ENCODE measurements at places on chromosomes 5 and 9.

GRCh38 chr5:148163345-148163744 is 5.0 kb upstream of the SPINK14 start:
- no peak for ATAC-seq

- no peak for ATAC-seq
Measured at GRCh38 chr9:2818804-2819121, 25.1 kb downstream of the PUM3 start.

DNA sequence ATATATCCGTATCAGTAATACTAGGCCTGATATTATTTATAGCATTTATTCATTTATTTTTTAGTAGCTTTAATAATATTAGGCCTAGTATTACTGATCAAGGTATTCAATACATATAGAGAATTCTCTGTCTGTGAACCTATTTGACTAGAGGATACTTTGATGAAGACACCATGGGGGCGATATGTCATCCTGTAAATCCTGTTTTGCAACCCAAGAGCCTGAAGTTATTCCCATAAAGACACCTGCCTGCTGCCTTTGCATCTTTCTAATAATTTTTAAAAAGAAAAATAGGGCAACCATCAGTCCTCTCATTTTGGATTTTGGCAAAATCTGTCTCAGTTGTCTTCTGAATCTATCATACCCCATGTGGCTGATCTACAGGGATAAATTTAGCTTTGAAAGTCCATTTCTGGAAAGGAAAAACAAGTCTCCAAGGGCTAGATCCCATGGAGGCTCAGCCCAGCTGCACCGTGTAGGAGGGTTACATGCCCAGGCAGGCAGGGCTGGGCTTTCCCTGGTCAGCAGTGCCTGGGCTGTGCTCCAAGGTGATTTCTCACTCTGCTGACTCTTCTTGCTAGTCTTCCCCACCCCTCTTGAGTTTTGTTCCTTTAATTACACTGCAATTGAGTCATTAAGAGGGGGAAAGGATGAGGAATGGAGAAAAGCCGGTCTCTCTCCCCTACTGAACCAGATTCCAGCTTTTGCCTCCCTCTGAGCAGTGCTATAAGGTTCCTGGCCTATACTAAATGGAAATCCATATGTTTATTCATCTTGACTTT is 169.0 kb downstream of the TRIM32 start:
- ATAC-seq: no peak

DNA sequence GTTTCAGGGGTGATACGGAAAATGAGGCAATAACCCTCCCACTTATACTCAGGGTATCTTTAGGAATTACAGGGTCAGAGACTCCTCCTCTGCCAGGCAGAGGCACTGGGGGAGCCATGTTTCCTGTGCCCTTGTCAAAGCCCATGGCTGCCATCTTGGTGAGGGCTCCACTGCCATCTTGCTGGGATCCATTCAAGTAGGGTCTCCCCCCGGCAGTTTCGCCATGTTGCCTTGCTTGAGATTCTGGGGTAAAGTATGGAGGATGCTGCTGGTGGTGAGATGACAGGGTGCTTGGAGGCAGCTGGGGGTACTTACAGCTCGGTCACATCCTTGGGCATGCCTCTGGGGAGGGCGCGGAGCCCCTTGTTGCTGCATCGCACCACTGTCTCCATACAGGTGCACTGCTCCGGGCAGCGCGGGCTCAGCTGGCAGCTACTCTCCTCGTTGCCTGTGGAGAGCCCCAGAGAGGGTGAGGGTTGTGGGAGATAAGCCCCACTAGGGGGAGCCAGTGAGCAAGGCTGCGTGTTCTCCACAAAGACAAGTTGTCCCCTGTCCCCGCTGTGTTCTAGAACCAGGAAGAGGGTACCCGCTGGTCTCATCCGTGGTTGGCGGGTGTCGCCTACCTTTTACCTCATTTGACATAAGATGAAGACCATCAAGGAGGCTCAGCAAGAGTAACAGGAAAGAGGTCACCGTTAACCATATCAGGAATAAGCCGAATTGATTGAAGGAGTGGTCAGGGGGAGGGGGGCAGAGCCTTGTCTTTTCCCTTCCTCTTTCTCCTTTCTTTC is 169.0 kb upstream of the PANK3 start:
- no peak for ATAC-seq

- ATAC-seq: peak; percentile 26
Measured at GRCh38 chr5:161547738-161548486, 1.4 kb upstream of the GABRB2 start.

DNA sequence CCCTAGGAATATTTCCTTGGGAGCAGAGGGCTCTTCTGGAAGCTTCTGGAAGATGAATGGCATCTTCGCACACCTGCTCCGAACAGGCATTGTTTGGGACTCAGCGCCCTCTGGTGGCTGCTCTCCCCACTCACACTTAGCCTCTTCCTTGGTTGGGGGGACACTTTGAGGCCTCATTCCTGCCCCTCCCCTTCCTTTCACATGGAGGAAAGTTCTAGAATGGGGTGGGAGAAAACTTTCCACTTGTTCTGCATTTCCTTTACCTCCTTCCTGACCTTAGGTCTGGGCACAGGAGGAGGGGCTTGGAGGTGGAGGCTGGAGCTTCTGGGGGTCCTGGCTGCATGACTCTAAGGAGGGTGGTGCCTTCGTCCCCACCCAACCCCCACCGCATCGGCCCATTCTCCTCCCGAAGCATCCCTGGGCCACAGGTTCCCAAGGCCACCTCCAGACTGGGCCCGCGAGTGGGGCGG is 19.3 kb upstream of the SMIM32 start:
- ATAC-seq: no peak

DNA sequence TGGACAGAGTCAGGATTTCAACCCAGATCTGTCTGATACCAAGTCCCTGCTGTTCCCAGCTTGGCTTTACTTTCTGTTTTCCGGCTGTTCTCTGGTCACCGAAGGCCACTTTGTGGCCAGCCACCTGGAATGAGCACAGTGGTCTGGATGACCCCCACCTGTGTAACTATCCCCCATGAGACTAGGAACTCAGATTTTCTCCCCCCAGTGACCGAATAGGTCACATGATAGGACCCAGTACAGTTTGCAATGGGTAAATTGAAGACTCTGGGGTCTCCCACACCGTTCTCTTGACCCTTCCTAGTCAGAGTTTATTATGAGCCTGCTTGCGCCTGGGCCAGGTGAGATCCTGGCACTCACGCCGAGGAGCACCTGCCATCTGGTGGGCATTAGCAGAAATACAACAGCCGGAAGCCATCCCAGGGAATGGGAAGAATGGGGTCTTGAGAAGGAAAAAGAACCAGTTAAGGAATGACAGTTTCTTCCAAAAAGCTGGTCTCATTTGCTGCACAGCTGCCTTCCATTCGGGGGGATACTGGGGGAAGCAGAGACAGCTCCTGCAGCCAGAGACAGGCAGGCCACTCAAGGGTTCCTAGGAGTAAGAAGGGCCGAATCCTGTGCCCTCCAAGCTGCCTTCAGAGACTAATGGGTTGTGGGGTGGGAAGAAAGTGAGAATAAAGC is 7.1 kb downstream of the PHYHD1 start:
- ATAC-seq: peak; percentile 66

DNA sequence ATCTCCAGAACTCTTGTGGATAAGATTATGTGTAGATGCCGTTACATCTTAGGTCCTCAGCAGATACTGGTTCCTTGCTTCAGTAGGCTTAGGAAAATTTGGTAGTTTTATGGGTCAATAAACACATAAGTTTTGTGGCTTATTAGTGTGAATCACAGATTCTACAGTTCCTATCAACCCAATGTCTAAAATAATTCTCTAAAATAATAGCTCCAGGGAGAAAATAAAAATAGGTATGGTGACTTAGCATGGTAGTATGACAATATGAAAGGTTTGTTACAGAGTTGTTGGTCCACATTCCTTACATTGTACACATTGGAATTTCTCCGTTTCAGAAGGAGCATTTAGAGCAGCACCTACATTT is 91.7 kb downstream of the AOPEP start:
- ATAC-seq: no peak

DNA sequence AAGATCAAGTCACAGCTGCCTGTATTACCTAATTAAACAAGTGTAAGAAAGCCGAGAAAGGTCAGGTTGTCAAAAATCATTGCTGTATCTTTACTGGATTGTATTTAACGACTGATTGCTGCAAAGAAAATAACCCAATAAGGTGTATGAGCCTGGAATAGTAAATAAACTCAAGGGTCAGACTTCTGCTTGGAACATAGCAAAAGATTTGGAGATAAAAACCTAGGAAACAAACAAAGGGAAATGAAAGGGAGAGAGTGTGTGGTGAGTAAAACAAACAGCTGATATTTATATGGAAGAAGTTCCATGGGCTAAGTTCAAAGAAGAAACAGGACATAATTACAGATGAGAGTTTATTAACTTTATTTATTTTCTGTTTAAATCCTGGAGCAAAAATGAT is 354.0 kb downstream of the TLR4 start:
- ATAC-seq: no peak

GRCh38 chr5:138755084-138755748 is 2.0 kb downstream of the CTNNA1 start:
- ATAC-seq: no peak

DNA sequence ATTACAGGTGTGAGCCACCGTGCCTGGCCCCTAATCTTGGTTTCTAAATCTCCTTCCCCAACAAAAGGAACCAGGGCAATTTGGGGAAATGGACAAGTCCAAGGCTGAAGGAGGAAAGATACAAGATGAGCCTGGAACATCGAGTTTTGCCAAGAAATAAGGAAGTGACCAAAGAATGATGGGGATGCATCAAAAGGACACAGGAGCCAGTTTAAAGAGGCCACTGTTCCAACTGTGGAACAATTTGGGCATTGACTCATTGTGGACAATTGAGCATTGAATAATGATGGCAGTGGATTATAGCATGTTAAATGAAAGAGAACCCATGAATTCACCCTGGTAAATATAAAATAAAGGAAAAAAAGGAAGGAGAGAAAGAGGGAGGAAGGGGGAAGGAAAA is 47.5 kb downstream of the DUSP1 start:
- no peak for ATAC-seq

DNA sequence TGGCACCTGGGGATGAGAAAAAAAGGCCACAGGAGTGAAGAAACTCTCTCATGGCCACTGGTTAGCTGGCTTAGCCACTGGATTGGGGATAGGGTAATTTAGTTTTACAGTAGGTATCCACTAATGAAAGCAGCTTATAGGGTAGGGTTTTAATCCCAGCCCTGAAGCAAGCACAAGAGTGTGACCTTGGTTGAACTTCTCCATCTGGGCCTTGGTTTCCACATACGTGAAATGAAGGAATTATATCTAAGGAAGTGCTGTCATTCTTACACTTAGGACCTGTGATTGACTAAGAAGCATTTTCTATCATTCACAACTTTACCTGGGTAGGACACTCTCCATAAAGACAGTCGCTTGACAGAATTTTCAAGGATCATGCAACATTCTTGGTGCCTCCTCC is 49.6 kb downstream of the FAT2 start:
- ATAC-seq: no peak

Data from gastroesophageal sphincter (tissue), 4 donors.